ELF-1 (cell line): ENCODE measurements at places on chromosomes 6 and 20.

DNA sequence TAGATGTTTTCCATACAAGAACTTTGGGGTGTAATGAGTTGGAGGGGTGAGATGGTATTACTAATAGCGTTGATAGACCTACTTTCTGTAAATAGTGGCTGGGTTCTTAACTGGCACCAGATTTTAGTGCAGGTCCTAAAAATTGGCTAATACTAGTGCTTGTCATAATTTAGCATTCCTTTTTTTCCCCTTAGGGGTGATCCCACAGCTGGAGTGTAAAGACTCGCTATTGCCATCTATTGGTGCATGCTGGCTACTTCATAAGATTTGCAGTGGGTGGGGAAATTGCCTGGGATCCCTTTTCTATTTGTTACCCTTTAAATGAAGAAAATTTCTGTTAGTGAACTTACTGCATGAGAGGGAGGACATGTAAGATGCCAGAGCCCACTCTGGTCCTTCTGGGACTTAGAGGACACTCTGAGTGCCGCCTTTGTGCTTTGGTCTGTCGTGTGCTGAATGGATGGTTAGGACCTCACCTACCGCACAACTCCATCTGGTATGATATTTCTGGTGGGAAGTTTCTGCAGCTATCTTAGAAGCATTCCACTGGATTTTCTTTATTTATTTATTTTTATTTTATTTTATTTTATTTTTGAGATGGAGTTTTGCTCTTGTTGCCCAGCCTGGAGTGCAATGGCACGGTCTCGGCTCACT lies 195.5 kb downstream of the JARID2 start:
- peak; percentile 52 for DNase-seq

DNA sequence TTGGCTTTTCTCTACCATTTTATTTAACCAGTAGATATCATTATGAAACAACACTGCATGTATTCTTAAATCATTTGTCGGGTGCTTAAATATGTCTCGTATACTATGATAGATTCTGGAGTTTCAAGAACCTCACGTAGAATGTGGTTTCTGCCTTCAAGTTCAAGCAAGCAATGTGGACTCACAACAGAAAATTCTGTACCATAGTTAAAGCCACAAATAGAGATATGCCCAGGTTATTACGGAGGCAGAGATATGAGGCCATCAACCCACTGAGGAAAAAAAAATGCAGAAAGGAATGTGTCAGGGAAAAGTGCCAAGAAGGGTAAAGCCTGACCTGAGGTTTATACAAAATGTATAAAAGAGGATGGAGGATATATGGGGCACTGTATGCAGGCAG lies 109.9 kb downstream of the GFRAL start:
- DNase-seq = no peak

DNA sequence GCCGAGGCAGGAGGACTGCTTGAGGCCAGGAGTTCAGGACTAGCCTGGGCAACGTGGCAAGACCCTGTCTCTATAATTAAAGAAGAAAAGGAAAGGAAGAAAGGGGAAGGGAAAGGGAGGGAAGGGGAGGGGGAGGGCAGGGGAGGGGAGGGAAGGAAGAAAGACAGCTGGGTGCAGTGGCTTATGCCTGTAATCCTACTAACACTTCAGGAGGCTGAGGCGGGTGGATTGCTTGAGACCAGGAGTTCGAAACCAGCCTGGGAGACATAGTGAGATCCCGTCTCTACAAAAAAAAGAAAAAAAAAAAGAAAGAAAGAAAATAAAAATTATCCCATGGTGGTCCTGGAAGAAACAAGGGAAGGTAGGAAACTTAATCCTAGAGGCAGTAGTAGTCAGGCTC lies 33.5 kb downstream of the BCL2L1 start:
- DNase-seq = no peak

- DNase-seq = no peak
Measured at GRCh38 chr6:150788089-150788488, 77.4 kb upstream of the MTHFD1L start.

GRCh38 chr20:39800548-39800947 lies 838.4 kb downstream of the DHX35 start:
- no peak for DNase-seq

DNA sequence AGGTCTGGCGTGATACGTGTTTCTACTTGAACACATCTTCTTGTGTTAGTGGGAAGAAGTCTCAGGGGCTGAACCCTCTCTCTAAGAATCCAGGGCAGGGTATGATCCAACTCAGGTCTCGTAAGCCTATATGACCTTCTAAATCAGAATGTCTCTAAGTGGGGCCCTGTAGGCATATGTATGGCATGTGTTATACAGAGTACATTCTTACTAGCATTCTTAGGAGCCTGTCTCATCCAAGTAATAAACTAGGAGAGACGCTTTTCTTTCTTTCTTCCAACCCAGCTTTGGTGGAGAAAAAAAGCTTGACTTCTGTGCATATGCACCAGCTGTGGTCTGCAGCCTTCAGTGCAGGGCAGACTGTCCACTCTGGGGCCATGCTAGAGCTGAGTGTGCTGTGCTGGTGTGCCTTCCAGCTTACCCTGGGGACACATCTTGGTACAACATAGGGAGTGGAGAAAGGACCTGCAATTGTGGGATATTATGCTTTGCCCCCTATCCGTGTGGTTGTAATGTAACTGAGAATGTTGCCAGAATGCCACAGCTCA lies 47.3 kb downstream of the L3MBTL3 start:
- DNase-seq = no peak

GRCh38 chr6:79631693-79632172 lies 604 bp downstream of the SH3BGRL2 start:
- no peak for DNase-seq

GRCh38 chr6:31687321-31687720 lies 6.5 kb upstream of the LY6G5C start:
- DNase-seq = no peak

- DNase-seq = no peak
Measured at GRCh38 chr6:10557913-10558312, 36.8 kb downstream of the GCNT2 start.

- DNase-seq = no peak
Measured at GRCh38 chr6:47352194-47352920, 42.7 kb upstream of the TNFRSF21 start.

- DNase-seq = peak; percentile 14
Measured at GRCh38 chr6:99178168-99178567, 171.3 kb downstream of the FAXC start.

- no peak for DNase-seq
Measured at GRCh38 chr6:33483678-33484077, 29.3 kb downstream of the ZBTB9 start.

GRCh38 chr6:49370518-49370917 lies 92.5 kb downstream of the MMUT start:
- DNase-seq = no peak

DNA sequence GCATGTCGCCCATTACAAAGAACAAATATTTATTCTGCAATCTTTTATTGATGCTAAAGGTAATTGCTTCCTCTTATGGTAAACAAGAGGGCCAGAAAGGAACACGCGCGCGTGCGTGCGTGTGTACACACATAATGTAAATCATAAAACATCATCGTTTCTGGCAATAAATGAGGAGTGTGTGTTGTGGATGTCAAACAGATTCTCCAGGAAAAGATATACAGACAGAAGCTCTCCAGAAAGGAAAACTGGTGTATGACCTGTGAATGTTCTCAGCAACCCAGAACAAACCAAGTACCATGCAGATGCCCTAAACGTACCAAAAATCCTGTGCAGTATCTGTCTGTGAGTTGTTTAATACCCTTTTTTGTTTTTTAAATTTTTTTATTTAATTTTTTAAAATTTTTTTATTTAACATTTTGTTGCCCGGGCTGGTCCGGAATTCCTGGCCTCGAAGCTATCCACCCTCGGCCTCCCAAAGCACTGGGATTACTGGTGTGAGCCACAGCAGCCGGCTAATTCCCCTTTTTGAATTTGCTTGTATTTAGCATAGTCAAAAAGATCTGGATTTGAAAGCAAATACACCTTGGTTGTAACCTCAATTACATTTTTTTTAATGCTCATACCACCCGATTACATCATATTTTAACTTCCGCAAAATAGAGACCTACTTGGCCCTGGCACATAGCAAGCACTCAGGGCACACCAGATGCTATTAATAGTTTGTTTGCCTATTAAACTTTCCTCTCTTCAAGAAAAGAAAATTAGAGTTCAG lies 909 bp upstream of the NUDT3 start:
- no peak for DNase-seq

- DNase-seq = peak; percentile 49
Measured at GRCh38 chr6:11833626-11834592, 55.3 kb upstream of the ADTRP start.

DNA sequence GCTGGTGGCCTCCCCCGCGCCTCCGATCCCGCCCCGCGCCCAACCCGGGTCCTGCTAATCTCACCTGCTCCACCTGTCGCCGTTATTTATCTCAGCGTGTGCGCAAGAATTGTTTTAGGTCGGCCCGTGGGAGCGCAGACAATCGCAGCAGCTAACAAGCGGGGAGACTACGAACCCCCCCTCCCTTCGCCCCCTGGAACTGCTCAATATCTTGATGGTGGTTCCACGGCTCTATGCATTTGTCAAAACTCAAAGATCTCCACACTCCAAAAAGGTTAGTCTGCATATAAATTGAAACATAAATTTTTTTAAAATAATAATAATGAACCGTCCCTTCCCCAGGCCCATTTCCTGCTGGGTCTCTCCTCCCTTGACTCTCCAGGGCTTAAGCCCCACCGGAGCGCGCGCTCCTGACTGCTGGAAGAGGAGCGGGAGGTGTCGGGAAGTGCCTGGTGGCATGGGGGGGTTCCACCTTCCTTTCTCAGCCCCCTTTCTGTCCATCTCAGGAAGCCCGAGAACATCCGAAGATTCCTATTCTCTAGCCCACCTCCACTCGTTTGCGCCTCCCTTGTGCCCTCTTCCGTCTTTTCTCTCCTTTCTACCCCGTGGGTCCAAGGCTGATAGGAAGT lies 1.6 kb upstream of the MDGA1 start:
- no peak for DNase-seq

GRCh38 chr6:106693418-106693817 lies 64.0 kb downstream of the QRSL1 start:
- no peak for DNase-seq

GRCh38 chr6:108526739-108527174 lies 34.0 kb upstream of the FOXO3 start:
- DNase-seq = peak; percentile 50

DNA sequence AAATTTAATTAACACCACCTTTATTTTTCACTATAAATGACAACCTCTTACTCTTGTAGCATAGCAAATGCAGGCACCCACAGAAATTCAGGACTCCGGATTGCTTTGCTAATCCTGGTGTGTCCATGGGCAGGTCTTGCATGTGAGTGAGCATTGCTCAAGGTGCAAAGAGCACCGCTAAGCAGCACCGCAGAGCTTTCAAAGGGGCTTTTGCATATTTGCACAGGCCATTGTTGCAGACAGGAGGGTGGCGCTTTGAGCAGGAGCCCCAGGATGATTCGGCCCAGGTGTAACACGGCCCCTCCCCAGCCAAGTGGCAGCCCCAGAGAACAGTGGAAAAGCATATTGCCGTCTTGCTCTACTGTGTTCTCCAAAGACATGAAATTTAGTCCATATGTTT lies 293.2 kb downstream of the NRN1 start:
- DNase-seq = peak; percentile 32

DNA sequence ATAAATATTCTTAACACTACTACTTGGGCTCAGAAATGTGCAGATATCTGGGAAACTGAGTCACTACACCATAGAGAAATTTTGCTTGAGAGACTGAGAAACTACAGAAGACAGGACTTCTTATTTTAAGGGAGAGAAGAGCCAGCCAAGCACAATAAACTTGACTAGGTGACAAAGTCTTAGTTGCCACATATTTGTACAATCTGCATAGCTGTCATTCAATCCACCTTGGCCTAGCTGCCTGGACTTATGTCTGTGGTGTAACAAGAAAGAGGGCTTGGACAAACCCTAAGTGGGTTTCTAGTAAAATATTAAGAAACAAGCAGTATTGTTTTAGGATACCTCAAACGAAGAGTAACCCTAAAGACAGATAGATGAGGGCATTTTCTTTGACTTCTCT lies 21.8 kb upstream of the IRAK1BP1 start:
- DNase-seq = no peak

GRCh38 chr20:47730744-47731143 lies 54.5 kb downstream of the SULF2 start:
- no peak for DNase-seq

GRCh38 chr6:138310294-138310693 lies 67.4 kb upstream of the SMIM28 start:
- DNase-seq = no peak

DNA sequence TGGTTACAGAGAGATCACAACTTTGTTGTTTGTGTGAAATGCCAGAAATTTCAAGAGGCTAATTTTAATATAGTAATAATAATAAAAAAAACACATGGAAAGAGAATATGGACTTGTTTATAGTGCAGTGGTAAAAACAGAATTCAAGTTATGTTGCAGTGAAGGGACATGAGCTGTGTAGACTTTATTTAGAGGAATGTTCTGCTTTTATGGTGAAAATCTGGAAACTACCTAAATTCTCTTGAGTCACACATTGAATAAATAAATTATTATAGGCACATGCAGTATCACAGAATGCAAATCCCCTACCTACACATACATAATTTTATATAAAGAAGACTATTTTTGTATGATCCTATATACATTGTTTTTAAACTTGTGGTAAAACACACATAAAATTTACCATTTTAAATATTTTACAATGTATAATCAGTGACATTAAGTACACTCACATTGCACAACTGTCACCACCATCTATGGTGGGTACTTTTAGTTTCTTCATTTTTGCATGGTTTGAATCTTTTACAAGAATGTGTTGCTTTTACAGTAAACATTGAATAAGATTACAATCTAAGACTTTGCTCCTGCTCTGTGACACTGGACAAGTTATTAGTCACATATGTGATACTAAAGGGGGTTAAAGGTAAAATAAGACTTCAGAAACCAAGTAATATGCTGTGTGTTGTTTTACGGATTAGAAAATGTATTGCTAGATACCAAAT lies 107.4 kb downstream of the B3GAT2 start:
- DNase-seq = no peak

GRCh38 chr20:12573442-12573841 lies 435.3 kb upstream of the SPTLC3 start:
- DNase-seq = no peak

GRCh38 chr20:955111-955510 lies 39.0 kb upstream of the ANGPT4 start:
- DNase-seq = no peak

DNA sequence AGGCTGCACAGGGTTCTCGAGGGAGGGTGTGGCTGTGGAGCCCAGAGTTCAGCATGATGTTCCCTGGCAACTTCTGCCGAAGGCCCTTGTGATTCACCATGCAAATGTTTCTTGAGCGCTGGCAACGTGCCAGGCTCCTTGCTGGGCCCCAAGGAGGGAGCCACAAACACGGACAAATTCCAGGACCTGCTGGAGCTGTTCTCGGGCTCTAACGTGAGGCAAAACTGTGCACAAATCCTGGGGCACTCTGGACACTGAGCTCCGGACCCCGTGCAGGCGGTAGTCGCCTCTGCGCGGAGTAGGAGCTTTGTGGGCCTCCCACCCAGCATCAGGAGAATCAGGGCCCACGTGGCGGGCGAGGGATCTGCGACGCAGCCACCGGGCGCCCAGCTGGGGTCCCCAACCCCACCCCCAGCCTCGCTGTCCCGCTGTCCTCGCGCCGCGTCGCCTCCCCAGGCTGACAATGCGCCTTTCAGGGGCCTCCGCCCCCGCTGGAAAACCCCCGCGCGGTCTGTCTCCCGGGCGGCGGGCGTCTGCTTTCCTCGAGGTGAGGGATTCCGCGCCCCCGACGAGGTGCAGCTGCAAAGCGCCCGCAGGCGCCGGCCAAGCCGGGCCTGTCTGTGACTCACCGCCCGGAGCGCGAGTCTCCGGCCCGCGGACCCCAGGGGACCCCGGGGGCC lies 31.7 kb upstream of the SCUBE3 start:
- peak; percentile 61 for DNase-seq

- DNase-seq = no peak
Measured at GRCh38 chr20:9422321-9423057, 91.9 kb upstream of the LAMP5 start.
